ENCODE measurements at places on chromosomes 13 and 19.

DNA sequence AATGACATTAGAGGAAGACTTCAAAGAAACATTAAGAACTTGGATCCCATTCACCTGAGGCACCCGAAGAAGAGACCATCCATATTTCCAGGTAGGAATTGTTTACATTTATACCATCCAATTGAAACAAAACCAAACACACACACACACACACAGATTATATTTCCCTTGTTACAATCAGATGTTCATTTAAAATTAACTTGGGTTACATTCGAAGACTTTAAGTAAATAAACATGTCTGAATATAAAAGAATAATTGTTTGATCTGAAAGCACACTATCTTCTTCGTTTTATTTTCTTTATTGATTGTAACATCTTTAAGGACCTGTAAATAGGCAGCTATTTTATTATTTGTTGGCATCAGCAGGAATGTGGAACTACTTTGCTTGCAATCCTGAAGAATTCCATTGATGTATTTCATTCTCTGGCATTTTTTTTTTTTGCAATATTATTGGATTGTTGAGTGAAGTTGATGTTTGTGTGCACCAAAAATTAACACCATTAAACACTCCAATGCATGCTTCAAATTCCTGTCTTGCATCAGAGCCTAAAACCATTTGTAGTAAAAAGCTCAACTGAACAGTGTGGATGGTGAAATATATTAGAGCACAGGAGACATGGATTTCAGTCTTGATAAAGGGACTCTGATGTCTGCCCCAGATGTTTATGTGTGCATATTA lies 85.3 kb upstream of the FRY start:
- no peak for DNase-seq

GRCh38 chr19:31675193-31675913 lies 326.1 kb upstream of the TSHZ3 start:
- DNase-seq, result peak; percentile 28

DNA sequence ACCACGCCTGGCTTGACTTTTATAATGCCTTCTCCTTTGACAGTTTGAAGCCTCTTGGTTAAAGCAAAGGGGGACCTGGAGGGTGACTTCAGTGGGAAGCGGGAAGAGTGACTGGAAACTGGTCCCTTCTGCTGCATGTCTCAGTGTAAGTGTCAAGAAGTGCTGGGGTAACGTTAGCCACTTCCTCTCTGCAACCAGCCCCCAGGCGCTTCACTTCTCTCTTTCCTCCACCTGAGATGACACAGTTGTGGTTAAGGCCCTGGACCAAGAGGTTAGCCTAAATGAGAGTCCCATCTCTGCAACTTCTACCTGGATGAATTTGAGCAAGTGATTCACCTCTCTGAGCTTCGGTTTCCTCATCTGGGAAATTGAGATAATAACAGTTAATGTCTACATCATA lies 16.3 kb downstream of the LEUTX start:
- DNase-seq, result no peak

DNA sequence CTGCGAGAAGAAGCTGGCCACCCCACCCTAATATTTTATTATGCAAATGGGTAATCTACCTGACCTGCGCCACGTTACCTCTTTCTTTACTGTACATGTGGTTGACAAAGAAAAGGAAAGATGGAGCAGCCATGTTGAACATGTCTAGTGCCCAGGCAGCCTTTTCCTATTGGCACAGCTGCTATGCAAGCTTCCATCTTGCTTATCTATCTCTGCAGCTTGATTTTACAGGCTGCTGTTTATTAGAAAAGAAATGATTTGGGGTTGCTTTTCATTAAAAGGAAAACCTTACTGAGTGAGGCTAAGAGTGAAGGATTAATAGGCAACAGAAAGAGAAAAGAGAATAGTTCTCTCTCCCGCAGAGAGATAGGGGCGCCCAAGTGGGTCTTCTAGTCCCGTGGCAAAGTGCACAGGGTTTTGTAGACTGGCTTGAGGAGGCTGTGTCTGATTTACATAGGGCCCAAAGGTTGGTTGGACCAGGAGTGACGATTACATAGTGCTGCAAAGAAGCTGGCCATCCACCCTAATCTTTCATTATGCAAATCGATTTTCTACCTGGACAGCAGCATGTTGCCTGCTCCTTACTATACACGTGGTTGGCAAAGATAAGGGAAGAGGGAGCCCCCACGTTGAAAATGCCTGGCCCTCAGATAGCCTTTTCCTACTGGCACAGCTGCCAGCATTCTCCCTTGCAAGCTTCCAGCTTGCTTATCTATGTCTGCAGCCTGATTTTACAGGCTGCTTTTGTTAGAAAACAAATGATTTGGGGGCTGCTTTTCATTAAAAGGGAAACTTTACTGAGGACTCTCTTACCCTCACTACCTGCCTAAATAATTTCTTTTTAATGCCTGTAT lies 28.3 kb downstream of the OR10H4 start:
- DNase-seq, result no peak

- peak; percentile 72 for DNase-seq
Measured at GRCh38 chr19:44988896-44989556, 12.2 kb upstream of the RELB start.

GRCh38 chr13:46559272-46559805 lies 6.4 kb downstream of the LRCH1 start:
- DNase-seq, result no peak

Data from fibroblast of mammary gland (primary cell).